ENCODE measurements at places on chromosomes 5 and 9.

- no peak for DNase-seq
Observed at GRCh38 chr5:73939557-73939956, 313.6 kb downstream of the ARHGEF28 start.

DNA sequence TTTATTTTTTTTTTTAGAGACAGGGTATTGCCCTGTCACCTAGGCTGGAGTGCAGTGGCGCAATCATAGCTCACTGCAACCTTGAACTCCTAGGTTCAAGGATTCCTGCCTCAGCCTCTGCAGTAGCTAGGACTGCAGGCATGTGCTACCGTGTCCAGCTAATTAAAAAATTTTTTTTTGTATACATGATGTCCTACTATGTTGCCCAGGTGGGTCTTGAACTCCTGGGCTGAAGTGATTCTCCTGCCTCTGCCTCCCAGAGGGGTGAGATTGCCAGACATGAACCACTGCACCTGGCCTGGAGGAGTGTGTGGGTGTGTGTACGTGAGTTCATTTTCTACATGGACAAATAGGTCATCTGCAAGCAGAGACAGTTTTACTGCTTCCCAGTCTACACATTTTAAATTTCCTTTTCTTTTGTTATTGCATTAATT, 33.8 kb downstream of the JMY start:
- no peak for DNase-seq

DNA sequence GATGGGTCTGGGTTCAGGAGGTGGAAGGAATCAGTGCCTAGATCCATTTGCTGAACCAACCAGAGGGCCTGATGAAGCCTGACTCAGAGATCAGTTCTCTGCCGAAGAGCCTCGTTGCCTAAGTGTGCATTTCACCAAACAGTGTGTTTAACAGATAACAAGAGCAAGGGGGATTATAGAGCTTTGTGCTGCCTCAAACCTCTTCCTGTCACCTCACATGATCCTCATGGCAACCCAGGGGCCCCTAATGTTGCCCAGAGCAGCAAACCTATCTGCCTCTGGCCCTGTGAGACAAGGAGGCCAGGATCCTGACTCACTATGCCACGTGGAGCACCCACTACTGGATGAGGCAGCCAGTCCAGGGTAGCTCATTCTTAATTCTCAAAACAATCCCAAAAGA, 66.3 kb upstream of the EPB41L4B start:
- no peak for DNase-seq

DNA sequence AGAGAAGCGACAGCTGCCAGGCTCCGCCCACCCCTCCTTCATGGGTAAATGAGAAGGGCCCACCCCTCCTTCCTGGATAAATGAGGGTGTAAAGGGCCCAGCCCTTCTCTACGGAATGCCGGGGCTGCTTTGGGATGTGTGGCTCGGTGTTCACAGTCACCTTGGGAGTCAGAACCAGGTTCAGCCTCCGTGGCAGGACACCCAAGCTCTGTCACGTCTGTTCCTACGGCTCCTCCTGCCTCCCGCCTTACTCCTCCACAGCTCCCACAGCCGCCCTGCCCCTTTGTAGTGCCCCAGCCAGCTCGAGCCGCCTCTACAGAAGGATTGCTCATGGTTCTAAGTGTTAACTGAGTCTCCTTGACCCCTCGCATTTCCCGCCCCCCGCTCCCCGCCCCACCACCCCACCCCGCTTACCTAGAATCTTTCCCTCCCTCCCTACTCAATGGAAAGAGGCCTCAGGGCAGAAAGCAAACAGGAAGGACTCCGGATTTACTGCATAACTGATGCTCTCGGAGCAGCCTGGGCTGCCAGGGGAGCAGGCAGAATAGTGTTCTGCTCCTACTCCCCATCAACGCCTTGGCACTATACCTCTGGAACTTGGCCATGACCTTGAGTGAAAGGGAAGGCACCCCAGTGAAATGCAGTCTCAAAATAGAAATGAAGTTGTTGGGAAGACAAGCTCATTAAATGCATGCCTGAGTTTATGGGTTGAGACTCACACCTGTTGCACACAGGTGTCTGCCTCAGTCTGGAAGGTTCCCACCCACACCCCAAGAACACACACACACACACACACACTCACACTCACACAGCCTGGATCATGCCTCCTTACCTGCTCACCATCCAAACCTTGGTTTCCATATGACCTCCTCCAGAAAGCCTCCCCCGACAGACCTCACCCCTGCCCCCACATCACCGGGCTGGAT, 59.6 kb downstream of the NEURL1B start:
- no peak for DNase-seq

DNA sequence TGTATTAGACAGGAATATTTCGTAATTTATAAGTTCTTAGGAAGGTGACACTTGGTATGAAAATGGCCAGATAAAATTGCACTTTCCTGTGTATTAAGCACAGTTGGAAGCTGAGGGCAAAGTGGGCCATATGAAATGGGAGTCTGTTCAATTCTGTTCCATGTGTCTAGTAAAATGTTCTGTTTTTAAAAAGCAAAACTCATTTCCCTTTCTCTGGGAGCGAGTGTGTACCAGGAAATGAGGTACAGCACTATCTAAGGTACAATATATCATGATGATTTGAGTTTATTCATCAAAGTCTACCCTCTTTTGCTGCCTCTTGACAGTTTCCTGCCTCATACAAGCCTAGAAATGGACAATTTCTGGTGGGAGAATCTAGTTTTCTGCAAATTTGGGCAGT, 51.2 kb upstream of the KCNN2 start:
- DNase-seq = no peak

All from amygdala (tissue), 56 donors.